Ovary (tissue), 10 donors: ENCODE measurements at places on chromosomes 11 and 22. TPM values are rescaled to one million over a fixed set of nuclear protein-coding genes. Genes with fewer than 3 reads are reported as not detected.

Gene CD248
- total RNA-seq: 13.0 TPM

Gene RTN4RL2
- total RNA-seq: 0.53 TPM

Gene CALCA
- total RNA-seq: not detected

- H3K36me3 ChIP-seq: no peaks in the 10 kb centered on the region
- no peak overlapping the region for H3K4me3 ChIP-seq
- H3K4me1 ChIP-seq: peaks cover 17% of the 10 kb centered on the region
- DNase-seq: no peak
Measured at GRCh38 chr22:27875951-27876350, 43.1 kb downstream of the PITPNB start.

DNA sequence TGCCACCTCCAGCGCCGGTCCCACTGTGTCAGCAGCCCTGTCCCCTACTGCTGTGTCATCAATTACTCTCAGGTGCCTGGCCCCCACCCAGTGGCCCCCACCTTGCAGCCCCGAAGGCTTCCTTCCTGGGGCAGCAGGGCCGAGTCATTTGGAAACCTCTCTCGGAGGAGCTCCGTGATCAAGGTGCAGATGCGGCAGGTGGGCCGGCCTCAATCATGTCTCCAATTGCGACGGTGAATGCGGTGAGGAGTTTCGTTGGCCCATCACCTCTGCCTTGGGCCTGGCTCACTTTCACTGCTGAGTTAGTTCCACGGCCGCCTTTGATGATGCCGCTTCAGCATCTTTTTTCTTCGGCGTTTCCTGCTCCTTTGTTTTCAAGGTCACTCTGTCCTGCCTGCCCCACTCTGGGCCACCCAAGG is 11.3 kb upstream of the CXCR5 start:
- no peaks in the 10 kb centered on the region for H3K36me3 ChIP-seq
- H3K27ac ChIP-seq: no peak overlapping the region
- no peaks in the 10 kb centered on the region for H3K27me3 ChIP-seq
